MG63 (cell line): ENCODE measurements at places on chromosomes 6 and 20. TPM values are rescaled to one million over a fixed set of nuclear protein-coding genes. Genes with fewer than 3 reads are reported as not detected.

KIF6 gene
- total RNA-seq: not detected in 2 replicates

CCN5 gene
- 0.07 TPM in 1 of 2 replicates, not detected in the other for total RNA-seq

- DNase-seq: no peak
Measured at GRCh38 chr6:4295058-4295782, 159.8 kb upstream of the ECI2 start.

GRCh38 chr6:47041741-47042140 is 391 bp downstream of the ADGRF1 start:
- DNase-seq: no peak

- DNase-seq: no peak
Measured at GRCh38 chr20:15889514-15890256, 683.6 kb downstream of the KIF16B start.

DNA sequence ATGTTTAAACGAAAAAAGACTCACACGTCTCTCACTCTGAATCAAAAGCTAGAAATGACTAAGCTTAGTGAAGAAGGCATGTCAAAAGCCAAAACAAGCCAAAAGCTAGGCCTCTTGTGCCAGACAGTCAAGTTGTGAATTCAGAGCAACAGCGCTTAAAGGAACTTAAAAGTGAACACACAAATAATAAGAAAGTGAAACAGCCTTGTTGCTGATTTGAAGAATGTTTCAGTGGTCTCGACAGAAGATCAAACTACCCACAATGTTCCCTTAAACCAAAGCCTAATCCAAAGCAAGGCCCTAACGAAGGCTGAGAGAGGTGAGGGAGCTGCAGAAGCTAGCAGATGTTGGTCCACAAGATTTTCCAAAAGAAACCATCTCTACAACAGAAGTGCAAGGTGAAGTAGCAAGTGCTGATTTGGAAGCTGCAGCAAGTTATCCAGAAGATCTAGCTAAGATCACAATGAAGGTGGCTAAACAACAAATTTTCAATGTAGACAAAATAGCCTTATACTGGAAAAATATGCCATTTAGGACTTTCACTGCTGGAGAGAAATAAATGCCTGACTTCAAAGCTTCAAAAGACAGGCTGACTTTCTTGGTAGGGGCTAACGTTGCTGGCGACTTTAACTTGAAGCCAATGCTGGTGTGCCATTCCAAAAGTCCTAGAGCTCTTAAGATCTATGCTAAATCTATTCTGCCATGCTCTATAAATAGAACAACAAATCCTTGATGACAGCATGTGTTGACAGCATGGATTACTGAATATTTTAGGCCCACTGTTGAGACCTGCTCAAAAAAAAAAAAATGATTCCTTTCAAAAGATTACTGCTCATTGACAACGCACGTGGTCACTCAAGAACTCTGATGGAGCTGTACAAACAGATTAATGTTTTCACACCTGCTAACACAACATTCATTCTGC is 40.3 kb downstream of the SEC63 start:
- no peak for DNase-seq
